ENCODE measurements at places on chromosomes 12 and 14.

DNA sequence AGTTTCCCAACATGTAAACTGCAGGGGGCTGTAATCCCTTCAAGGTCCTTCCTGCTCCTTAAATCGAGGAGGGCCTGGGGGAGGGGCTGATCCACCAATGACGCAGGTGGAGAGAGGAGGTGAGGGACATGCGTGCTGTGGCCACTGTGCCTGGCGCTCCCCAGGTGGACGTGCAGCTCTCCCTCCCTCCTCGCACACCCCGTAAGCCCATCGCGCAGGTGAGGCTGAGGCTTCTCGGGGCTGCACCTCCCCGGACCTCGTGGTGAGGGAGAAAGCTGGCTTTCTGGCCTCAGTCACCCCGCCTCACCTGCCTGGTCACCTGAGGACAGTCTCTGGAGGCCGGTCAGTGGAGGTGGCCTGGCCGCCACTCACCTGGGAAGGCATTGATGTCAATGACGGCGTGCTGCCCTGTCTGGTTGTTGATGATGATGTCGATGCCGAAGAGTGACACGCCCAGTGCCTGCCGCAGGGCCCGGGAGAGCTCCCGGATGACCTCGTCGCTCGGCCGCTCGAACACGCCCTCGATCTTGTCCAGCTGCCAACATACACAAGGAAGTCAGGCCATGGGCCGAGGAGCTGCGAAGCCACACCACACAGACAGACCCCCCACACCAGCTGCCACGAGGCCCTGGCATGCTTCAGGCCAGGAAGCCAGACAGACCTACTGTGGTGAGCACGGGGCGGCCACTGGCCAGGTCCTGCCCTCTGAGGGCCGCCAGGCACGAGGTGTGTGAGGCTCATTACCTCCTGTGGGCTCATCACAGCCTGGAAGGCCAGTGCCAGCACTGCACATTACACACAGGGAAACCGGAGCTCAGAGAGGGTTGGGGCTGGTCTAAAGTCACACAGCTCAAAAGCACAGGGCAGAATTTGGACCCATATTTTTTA is 23.3 kb downstream of the CHGA start:
- no peak for DNase-seq

GRCh38 chr12:27915021-27915420 is 57.5 kb downstream of the PTHLH start:
- no peak for DNase-seq

DNA sequence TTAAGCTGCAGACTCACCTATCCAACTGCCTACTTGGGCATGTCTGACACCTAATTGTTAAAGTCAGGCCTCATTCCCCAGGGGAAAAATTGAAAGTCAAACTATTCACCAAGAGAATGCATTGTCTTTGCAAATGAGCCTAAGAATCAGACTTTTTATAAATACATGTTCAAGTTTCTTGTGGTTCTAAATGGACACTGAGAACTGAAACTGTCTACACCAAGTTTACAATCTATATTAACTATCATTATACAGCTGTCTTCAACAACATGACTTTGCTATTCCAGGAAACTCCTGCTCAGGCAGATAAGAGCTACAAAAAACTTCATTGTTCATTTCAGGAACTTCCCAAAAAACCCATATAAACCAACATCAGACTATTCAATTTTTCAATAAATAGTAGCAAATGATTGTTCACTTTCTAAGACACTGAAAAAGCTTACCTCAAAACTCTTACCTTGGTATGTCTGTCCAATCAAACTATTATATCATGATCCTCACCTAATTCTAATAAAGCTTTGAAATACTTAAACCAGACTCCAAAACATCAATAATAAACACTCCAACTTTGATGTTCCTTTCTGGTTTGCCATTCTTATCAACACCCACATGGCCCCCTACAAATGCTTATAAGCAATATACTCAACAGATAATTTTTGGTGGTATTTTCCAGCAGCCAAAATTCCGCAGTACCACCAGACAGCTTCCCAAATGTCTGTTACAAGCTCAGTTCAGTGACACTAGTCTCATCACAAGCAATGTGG is 24.2 kb downstream of the CDK17 start:
- no peak for DNase-seq

DNA sequence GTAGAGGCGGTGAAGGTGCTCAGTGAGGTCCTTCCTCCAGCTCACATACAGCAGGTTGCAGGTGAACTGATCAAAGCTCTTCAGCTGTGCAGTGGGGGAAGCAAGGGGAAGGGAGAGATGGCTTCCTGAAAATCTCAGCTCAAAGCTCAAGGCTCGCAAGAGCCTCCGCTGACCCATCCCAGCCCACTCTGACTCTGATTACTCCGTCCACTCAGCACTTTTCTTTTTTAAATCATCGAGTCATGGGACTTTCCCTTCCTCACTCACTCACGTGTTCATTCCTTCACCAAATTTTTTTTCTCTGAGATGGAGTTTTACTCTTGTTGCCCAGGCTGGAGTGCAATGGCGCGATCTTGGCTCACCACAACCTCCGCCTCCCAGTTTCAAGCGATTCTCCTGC is 4.7 kb downstream of the ABCD4 start:
- no peak for DNase-seq

DNA sequence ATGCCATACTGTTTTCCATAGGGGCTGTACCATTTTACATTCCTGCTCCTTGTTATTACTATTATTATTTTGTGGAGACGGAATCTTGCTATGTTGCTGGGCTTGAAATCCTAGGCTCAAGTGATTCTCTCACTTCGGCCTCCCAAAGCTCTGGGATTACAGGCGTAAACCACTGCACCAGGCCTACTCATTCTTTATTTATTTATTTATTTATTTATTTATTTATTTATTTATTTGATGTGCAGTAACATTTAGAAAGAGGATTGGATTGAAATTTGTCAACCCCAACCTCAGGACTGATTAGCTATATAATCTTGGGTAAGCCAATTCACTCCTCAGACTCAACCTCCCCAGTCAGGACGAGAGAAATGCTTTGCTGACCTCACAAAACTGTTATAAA is 107.9 kb downstream of the VEZT start:
- no peak for DNase-seq

DNA sequence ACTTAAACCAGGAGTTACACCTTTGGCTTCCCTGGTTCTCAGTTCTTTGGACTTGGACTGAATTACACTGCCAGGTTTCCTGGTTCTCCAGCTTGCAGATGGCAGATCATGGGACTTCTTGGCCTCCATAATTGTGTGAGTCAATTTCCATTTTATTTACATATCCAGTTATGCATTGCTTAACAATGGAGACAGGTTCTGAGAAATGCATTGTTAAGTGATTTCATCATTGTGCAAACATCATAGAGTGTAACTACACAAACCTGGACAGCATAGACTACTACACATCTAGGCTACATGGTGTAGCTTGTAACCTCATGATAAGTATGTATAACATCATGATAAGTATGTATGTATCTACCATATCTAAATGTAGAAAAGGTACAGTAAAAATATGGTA is 276.1 kb upstream of the BTG1 start:
- no peak for DNase-seq

GRCh38 chr12:100168562-100168961 is 25.9 kb upstream of the BLTP3B start:
- DNase-seq = no peak

DNA sequence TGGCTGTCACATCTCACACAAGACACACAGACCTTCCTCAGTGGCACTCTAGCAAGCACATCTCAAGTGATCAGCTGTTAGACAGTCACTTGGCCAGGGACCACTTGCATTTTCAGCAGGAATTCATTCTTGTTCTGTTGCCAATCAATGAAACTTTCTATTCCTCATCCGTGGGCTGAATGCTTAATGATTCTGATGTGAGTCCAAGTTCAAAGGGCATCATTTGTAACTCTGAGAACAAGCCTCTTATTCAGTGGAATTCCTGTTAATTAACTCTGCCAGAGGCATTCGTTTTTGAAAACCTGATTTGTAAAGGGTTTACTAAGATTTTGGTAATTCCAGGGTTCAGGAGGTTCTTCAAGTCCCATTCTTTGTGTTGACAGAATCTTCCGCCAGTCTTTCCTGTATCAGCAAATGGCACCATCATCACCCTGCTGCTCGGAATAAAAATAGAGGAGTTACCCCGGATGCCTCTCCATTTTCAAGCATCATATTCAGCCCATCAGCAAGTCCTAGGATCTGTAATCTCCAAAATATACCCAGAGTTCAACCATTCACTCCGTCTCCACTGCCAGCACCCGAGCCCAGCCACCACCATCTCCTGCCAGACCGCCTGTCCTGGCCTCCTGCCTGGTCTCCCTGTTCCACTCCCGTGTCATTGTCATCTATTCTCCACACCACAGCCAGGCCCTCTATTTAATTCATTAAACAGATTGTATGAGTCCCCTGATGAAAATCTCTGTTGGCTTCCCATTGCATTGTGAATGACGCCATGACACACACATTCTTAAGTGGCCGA is 473.4 kb downstream of the AACS start:
- DNase-seq = no peak

- DNase-seq = no peak
Observed at GRCh38 chr12:104315326-104316224, 12.0 kb downstream of the EID3 start.

- no peak for DNase-seq
Observed at GRCh38 chr14:24954700-24955037, 95.3 kb downstream of the STXBP6 start.

DNA sequence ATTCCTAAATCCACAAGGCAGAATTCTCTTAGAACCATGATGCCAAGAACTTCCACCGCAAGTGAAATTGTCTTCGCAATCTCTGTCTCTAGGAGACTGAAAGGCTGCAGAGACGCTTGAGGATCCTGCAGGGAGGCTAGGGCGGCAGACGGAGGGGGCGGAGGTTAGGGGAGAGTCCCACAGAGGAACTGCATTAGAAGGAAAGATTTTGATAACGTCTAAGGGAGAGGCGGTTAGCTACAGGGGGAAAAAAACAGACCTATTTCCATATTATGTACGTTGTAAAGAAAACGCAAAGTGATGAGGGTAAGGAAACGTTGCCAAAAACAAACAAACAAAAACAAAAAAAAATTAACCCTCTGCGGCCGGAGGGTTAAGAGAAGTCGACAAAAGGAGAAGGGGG is 595 bp downstream of the KLHL28 start:
- peak; percentile 8 for DNase-seq

GRCh38 chr14:106491851-106492250 is 965.5 kb downstream of the TMEM121 start:
- no peak for DNase-seq

- DNase-seq = no peak
Observed at GRCh38 chr14:97273540-97273939, 476.4 kb downstream of the VRK1 start.

DNA sequence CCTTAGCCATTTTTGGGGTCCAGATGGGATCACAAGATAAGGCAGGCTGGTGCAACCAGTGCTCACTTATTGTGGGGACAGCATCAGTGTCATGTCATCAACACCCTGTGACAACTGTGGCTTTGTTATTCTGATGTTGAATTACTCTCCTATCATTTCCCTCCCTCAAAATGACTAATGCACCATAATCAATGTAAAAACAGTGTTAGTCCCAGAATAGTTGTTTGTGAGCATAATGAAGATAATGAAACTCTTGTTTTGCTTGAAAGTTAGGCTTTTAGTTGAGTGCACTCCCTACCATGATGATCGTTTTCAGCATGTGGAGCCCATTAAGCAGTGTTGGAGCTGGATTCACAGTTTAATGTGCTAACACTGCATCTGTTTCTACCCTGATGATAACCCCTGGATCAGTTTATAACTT is 151.4 kb downstream of the TMTC2 start:
- DNase-seq = no peak

DNA sequence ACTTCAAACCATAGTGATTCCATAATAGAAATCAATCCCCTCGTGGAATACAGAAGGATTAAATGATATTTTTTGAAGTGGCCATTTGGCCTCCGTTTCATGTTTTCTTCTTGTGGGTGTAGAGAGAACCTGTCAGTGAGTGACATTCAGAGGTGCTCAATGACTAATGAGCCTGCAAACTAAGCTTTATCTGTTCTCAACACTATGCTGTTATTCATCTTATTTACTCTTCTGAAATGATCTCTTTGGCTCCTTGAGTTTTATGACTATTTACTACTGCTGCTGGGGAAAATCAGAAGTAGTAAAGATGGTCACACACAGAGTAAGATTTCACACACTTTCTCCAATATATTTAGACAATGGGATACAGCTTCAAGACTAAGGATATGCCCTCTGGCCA is 30.4 kb downstream of the ATP2B1 start:
- no peak for DNase-seq

GRCh38 chr12:16939871-16940306 is 333.9 kb upstream of the LMO3 start:
- DNase-seq = peak; percentile 19

- no peak for DNase-seq
Observed at GRCh38 chr14:93951635-93952540, 24.5 kb downstream of the ASB2 start.

DNA sequence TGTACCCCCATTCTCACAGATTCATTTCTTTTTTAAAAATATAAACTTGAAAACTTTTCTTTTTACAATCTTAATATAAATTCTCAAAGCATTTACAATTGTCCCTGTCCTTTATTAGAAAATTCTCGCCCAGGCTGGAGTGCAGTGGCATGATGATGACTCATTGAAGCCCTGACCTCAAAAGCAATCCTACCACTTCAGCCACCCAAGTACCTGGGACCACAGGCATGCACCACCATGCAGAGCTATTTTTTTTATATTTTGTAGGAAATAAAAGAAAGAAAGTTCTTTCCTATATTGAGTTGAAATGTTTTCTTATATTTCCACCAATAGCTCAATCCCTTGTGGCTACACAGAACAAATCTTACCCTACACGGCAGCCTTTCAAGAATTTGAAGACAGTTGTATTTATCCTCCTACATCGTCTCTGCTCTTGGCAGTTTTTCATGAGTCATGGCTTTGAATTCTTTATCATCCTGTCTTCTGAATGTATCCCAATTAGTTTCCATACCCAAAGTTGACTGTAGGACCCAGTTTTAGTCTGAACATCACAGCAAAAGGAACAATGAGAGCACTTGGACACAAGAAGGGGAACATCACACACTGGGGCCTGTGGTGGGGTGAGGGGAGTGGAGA is 52.4 kb downstream of the SYT1 start:
- DNase-seq = no peak

DNA sequence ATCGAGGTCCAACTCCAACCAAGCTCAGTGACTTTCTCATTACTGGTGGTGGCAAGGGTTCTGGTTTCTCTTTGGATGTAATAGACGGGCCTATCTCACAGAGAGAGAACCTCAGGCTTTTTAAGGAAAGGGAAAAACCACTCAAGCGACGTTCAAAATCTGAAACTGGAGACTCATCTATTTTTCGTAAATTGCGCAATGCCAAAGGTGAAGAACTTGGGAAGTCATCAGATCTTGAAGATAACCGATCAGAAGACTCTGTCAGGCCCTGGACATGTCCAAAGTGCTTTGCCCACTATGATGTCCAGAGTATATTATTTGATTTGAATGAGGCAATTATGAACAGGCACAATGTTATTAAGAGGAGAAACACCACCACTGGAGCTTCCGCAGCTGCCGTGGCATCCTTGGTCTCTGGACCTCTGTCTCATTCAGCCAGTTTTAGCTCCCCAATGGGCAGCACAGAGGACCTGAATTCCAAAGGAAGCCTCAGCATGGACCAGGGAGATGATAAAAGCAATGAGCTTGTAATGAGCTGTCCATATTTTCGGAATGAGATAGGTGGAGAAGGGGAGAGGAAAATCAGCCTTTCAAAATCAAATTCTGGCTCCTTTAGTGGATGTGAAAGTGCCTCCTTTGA is 343.5 kb upstream of the RGS6 start:
- DNase-seq = no peak

All from GM12891 (cell line).